ENCODE measurements at places on chromosomes 1 and 21.

DNA sequence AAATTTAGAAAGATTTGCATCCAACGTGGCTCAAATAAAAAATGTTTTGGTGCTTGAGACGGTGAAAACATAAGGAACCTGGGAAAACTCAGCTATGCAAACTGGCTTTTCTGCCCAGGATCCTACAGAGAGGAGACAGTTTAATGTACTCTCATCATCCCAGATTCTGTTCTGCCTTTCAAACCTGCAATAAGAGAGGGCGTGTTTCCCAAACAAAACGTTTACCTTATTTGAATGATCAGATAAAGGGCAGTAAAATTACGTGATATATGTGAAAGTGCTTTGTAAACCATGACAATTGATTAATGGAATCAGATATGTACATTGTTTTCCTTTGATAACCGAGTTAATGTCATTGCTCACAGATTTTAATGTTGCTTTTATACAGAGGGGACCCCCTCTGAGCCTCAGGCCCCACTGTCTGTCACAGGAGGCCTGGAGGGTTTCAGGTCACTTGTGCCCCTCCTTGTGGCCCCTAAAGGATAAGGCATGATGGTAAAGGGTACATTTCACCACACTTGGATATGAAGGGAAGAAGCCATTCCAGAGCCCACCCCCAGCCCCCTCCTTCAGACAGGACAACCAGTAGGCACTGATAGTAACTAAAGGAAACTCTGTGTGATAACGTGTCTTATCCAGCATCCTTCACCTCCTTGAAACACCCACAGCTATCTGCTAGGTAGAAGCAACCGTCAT lies 157.6 kb downstream of the EDEM3 start:
- no peak for DNase-seq

DNA sequence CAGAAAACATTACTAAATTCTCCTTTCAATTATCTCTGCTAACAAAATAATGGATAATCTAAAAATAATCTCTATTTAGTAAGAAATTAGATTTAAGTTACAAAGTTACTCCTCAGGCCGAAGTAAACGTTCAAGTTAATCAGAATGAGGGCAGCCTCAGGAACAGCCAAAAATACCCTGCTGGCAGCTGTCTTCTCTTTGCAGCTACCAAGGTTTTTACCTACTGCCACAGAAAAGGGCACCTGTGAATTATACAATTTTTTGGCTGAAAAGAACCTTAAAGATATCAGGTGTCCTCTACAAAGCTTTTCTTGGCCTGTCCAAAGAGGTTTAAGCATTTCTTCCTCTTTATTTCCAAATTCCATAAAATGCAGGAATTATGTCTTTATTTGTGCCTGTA lies 84.4 kb downstream of the AKT3 start:
- DNase-seq, result no peak

GRCh38 chr1:48876330-48876785 lies 99.7 kb upstream of the BEND5 start:
- DNase-seq, result no peak

GRCh38 chr1:26543462-26543861 lies 13.9 kb downstream of the RPS6KA1 start:
- DNase-seq, result no peak

DNA sequence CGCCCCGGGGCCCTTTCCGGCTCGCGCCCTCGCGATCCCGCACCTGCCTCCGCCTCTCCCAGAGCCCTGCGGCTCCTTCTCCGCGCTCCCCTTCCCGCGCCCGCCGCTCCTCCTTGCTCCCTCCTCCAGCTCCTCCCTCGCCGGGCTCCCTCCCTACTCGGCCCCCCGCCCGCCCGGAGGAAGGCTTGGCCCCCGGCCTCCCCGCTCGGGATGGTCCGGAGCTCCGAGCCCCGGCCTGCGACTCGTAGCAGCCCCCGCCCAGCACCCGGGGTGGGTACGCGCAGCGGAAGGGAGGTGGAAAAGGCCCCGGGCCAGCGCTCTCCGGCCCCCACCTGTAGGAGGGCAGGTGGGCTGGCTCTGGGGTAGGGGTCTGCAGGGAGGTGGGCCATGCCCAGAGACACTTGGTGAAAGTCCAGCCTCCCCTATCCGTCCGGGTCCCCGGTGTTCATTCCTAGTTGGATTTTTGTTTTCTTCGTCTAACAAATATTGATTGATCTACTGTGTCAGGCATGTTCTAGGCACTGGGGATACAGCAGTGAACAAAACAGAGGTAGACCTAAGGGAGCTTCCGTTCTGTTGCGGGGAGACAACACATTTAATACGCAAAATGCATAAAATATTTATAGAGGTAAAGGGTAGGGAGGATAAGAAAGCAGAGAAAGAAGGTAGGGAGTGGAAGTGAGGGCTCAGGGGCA lies at the start of gene HTR1D:
TSS of gene HTR1D (minus strand) at position 82 of the 695 bp plus-strand sequence. CDS start 23,283 bp downstream, outside the sequence.
- DNase-seq, result peak; percentile 6

DNA sequence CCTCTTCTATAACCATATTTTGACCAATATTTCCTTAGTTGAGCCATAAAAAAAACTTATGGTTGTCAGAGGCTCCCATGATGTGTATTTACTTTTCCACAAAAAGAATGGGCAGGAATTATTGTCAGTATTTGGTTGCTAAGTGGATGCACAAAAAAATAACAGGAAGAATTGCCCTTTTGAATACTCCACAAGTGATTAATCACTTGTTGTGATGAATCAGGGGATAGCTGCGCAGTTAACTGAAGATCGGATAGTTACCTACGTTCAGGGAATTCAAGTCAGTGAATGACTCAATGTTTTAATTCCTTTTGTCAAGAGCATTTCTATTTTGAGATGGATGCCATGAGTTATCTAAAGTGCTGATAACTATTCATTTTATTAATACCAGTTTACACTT lies 785.2 kb upstream of the B3GALT2 start:
- DNase-seq, result no peak

DNA sequence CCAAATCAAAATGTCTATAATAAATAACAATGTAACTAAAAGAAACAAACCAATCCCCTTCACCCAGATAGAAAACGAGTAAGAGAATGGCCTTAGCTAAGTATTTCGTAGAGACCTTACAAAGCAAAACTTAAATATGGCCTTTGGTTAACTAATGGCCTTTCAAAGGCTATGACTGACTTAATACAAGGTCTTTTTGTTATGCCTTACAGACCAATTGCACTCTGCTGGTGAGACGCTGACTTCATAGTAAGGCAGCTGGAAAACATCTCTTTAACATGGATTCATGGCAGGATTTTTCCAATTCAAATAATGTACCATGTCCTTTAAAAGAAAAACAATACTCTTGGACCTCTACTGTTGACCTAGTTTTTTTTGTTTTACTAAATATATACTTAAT lies 15.8 kb upstream of the TBCE start:
- DNase-seq, result no peak

GRCh38 chr1:60059468-60059867 lies 14.1 kb downstream of the C1orf87 start:
- no peak for DNase-seq

GRCh38 chr1:241330619-241331327 lies 26.2 kb downstream of the RGS7 start:
- DNase-seq, result no peak

GRCh38 chr1:174040387-174040786 lies 18.2 kb upstream of the RC3H1 start:
- peak; percentile 87 for DNase-seq

DNA sequence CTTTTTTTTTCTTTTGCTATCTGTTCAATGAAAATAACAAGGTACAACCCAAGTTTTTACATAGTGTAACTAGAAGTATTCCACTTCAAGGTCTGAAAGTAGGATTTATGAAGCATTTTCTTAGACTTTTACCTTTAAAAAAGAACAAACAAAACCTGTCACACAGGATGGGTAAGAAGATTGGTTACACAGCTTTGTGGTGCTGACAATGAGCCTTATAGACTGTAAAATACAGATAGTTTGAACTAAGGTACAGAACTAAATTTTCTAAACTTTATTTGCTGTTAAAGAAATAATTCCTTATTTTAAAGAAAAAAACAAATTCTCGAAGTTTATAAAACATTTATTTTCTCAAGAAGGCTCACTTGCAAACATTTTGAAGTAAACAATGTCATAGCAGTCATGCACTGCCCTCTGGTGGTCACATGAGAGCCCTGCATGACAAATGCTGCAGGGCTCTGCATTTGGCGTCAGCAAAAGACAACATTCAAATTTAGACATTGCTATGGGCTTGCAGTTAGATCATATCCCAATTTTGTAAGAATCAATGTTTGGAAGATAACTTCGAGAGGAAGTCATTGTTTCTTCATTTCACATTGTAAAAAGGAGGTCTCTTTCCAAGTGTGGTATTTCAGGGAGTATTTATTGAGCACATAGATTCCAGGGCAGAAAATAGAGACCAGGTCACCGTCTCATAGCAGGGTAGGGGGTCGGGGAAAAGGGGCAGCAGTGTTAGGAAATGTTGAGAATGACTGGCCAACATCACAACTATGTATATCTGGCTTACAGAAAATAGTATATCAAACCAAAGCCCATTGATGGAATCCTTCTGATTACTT lies 115.3 kb upstream of the FMN2 start:
- peak; percentile 16 for DNase-seq

DNA sequence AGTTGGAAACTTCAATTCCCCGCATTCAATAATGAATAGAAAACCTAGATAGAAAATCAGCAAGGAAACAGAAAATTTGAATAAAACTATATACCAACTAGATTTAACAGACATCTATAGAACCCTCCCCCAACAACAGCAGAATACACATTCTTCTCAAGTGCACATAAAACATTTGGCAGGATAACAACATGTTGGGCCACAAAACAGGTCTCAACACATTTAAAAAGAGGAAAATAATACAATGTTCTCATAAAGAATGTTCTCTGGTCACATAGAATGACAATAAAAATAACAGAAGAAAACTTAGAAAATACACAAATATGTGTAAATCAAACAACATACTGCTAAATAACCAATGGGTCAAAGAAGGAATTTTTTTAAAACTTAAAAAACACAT lies 24.9 kb downstream of the ITGB3BP start:
- no peak for DNase-seq

DNA sequence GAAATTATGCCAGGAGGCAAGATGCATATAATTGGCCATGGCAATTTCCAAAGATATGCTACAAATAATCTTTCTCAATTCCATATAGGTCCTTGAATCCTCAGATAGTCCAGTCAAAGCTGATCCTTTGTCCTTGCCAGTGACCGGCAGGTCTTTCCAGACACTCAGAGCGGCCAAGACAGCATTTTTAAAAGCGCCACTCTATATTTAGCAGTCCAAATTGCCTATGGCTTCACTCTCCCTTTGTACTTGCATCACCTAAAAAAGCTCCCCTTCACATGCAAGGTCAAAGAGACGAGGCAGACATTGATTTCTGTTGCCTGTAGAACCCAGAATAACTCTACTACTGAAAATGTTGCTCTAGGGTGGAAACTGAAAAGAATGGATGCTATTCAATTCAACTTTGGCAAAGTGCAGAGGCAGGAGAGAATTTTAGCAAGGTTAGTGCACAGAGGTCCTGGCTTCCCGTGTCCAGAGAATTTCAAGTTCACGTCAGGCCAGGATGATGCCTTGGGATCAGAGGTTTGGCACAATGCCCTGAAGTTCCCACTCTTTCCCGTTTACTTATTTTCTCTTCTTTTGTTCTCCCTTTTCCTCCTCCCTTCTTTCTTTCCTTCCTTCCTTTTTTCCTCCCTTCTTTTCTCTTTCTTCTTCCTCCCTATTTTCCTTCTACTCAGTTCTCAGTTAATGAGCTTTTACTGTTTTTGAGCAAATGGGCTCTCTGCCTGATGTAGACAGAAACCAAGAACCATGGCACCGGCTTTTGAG lies 108.5 kb downstream of the KCNK1 start:
- DNase-seq, result no peak

DNA sequence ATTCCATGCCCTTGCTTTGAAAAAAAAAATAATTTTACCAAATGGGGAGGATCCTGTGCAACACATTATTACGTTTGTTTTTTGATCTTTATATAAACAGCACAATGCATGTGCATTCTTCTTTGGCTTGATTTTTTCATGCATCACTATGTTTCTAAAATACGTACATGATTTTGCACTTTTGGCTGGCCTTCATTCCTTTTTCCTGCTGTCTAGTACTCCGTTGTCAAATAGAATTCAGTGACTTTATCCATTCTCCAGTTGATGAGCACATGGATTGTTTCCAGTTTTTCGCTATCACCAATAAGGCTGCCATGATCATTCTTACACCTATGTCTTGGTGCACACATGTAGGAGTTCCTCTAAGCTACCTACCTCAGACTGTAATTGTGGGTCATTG lies 63.0 kb upstream of the ID3 start:
- DNase-seq, result no peak

- no peak for DNase-seq
Observed at GRCh38 chr21:40938611-40939010, 91.7 kb upstream of the DSCAM start.

Data from NCI-H1105 treated with DMSO at 0.1 percent for 48 hours (cell line).